H1 (cell line): ENCODE measurements at places on chromosomes 1 and 21. TPM values are rescaled to one million over a fixed set of nuclear protein-coding genes. Genes with fewer than 3 reads are reported as not detected.

DNA sequence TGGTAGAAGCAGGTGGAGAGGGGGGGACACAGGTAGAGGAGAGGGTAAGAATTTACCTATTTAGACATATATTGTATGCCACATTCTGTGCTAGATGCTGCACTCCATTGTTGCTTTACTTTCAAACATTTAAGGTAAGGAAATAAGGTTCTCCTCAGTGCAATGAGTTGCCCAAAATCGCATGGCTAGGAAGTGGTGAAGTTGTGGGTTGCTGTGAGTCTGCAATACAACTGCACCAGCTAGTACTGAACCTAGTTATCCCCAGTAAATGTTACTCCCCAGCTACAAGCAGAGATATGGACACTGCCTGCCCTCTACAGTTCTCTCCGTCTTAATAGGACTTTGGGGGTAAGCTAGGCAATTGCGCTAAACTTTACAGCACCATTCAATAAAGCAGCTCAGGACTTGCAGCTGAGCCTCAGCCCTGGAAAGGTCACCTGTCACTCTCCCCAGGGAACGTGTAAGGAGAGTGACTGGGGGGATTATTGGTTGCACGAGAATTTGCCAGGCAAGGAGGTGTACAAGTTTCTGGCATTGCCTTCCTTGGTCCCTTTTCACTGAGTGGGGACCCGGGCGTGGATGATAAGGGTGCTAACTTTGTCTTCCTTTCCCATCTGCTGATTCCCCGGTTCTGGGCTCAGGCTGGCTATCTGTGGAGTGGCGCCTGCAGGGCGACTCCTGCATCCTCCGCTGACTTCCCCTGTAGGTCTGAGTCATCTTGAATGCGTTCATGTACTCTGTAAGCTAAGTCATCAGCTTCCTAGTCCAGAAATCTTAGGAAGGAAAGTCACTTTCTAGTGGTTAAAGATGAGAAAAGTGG, 71.3 kb upstream of the CNTN2 start:
- no peaks in the 10 kb centered on the region for H3K27me3 ChIP-seq
- no peak overlapping the region for H3K27ac ChIP-seq
- H3K36me3 ChIP-seq: no peaks in the 10 kb centered on the region
- H3K4me3 ChIP-seq: no peak overlapping the region

- no peak overlapping the region for H3K4me3 ChIP-seq
- DNase-seq: no peak
- H3K4me1 ChIP-seq: no peaks in the 10 kb centered on the region
- H3K27ac ChIP-seq: no peak overlapping the region
Measured at GRCh38 chr1:163104385-163105099, 35.4 kb downstream of the RGS4 start.

DNA sequence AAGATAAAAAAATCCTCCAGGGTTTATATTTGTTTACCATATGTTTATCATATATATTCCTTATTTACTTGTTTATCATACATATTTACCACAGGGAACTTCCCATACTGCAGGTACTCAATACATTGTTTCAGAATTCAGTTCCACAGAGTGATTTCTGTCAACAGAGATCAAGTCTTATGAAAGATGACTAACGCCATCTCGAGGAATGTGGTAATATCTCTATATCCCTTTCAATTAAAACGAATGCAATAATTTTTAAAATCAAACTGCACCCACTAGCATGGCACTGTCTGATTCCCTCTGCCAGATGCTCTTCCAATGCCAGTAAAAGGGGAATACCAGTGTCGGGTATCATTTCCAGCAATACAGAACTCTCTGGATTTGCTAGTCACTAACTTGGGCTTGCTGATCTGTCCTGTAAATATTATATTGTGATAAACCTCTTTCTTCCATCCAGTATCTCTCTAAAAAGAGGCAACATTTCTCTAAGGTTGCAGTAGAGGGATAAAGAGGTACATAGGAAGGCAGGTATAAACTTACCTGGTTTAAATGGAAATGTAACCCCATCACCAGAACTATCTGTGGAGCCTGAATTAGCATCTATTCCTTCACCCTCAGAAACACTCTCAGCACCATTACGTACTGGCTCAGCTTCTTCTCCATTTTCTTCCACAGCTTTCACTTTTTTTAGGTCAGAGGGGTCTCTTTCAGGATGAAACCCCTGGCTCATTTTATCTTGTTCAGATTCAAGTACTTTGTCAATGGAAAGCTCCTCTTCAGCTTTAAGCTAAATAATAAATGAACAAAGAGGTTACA, 112.3 kb upstream of the HP1BP3 start:
- no peaks in the 10 kb centered on the region for H3K4me1 ChIP-seq
- H3K27me3 ChIP-seq: no peaks in the 10 kb centered on the region
- no peak overlapping the region for H3K4me3 ChIP-seq
- peaks cover 12% of the 10 kb centered on the region; the same call in 1 of the 2 replicates for H3K36me3 ChIP-seq
- DNase-seq: no peak
- H3K27ac ChIP-seq: no peak overlapping the region

CFAP141 gene
- total RNA-seq: not detected in 2 replicates
